Ovary (tissue), 10 donors: ENCODE measurements at places on chromosomes 12 and 14.

DNA sequence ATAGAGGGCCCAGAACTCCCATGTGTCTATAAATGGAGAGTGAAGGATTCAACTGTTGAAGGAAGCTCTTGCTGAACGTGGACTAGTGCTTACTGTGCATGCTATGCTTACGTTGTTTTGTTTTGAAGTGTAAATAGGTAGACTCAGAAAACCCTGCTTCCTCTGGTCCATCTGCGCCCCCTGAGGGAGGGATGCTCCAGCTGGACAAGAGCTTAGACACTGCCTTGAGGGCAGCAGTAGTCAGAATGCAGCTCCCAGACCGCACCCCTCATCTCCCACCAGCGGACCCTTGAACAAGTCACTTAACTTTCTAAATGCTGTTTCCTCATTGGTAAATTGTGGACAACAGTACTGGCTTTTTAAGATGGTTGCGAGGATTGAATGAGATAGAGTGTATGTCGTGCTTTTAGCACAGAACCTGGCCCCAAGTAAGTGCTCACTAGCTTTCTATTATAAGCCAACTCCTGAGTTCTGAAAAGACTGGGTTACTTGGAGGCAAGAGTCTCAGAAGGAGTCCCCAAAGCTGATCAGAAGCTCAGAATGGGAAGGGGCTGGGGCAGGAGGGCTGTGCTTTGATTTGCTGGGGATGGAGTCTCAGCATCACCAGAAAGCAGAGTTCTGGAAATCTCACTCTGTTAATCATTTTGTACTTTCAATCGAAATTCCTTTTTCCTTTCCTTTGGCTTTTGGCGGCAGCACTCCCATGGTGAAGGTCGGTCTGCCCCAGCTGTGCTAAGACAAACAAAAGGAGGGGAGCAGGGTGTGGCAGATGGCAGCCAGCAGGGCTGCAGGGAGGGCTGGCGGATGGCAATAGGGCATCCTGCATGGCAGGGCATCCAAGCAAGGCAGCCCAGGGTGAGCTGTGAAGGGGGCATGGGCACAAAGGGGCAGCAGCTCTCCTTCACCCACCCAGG is 15.6 kb downstream of the AGAP2 start:
- H3K4me1 ChIP-seq: peaks cover 7% of the 10 kb centered on the region
- no peak overlapping the region for H3K27ac ChIP-seq
- H3K4me3 ChIP-seq: no peak overlapping the region
- DNase-seq: no peak

DNA sequence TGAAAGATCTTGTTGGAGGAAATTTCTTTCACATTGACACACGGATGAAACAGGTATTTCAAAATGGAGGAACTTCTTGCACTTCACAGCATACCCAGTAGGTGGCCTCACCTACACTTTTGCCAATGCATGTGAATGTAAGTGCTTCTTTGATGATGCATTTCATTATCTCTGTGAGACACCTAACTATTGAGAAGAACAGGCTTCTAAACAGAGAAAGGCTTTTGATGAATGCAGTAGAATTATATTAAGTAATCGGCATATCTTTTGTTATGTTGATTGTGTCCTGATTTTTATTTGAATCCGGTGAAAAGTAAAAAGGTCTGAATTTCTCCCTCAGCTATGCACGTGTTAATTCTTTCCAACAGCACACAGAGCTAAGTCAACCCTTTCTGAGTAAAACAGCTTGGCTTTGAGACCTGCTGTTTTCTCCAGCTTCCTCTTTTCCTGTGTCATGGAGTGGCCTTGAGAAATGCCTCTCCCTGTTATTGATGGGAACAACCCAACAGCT is 399.0 kb downstream of the NAV3 start:
- no peaks in the 10 kb centered on the region for H3K27me3 ChIP-seq
- H3K36me3 ChIP-seq: no peaks in the 10 kb centered on the region
- H3K4me3 ChIP-seq: no peak overlapping the region
- no peaks in the 10 kb centered on the region for H3K4me1 ChIP-seq
- H3K27ac ChIP-seq: no peak overlapping the region

- no peaks in the 10 kb centered on the region for H3K4me1 ChIP-seq
- no peaks in the 10 kb centered on the region for H3K36me3 ChIP-seq
- H3K27me3 ChIP-seq: no peaks in the 10 kb centered on the region
These were observed 150.4 kb downstream of the KSR2 start for GRCh38 chr12:117818400-117818799.

GRCh38 chr12:123533672-123534643 is at the start of gene RILPL1:
Gene RILPL1, minus strand, starts transcription at chr12:123533719. Its CDS starts 237 bp downstream, at chr12:123533482.
- H3K27ac ChIP-seq: peak within 1 kb of the TSS; percentile 76
- H3K4me1 ChIP-seq: peaks cover 7% of the 10 kb centered on the region
- H3K36me3 ChIP-seq: no peaks in the 10 kb centered on the region
- no peaks in the 10 kb centered on the region for H3K27me3 ChIP-seq
- H3K4me3 ChIP-seq: peak within 1 kb of the TSS; percentile 68

DNA sequence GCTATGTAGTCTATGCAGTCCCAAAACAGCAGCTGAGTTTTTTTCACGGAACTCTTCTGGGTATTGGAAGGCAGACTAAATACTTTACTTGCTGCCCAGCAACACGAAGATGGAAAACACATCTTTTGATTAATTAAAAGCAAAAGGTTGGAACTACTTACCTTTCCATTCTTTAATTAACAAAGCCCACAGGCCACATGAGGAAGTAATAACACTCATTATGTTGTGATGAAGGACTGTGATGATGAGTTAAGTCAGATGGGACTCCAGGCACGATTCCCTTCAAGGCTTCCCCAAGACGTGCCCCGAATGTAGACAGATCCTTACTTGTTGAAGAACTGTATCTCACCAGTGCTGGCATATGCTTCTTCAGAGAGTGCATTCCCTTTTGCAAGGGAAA is 129.0 kb downstream of the WIF1 start:
- DNase-seq: no peak
- no peaks in the 10 kb centered on the region for H3K27me3 ChIP-seq
- H3K4me3 ChIP-seq: no peak overlapping the region
- no peaks in the 10 kb centered on the region for H3K4me1 ChIP-seq
- H3K27ac ChIP-seq: no peak overlapping the region

- H3K27me3 ChIP-seq: no peaks in the 10 kb centered on the region
- DNase-seq: no peak
- peak overlapping the region; percentile 49 for H3K4me3 ChIP-seq
- no peaks in the 10 kb centered on the region for H3K36me3 ChIP-seq
- H3K4me1 ChIP-seq: peaks cover 3% of the 10 kb centered on the region
These were observed 64.5 kb downstream of the CRADD start for GRCh38 chr12:93741659-93742109.

DNA sequence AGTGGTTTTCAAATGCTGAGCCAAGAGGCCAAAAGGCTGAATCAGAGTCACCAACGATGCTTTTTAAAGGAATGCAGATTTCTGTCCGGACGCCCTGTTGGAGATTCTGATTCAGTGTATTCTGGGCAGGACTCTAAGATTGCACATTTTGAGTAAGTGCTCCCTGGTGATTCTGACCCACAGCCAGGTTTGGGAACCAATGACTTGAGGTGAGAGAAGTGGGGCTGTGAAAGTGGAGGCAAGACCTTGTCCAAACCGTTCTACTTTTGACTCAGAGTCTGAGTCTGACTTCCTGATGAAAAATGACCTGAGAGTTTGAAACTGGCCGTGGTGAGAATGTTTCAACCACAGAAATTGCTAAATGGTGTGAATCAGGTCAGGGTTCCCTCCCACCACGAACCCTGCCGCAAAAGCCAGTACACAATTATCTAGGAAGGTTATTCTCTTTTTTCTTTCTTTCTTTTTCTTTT is 90.2 kb downstream of the NTN4 start:
- H3K4me1 ChIP-seq: peaks cover 2% of the 10 kb centered on the region
- no peak overlapping the region for H3K27ac ChIP-seq
- DNase-seq: no peak
- no peak overlapping the region for H3K4me3 ChIP-seq

DNA sequence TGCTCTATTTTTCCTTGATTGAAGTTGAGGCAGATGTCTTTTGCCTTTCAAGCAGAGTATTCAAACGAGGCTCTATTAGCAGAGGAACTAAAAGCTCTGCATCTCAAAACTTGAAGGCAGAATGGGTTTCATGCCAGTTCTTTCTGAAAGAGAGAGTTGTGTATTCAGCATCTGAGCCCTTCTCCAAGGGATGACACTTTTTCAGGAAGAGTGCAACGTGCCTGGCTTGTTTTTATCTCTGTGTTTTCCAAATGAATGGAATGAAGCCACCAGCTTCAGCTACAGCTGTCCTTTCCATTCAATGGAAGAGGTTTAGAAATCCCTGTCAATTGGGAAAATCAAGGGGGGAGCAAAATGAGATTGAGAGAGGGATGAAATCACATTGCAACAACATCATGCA is 14.6 kb downstream of the BEST3 start:
- H3K27me3 ChIP-seq: no peaks in the 10 kb centered on the region
- no peak for DNase-seq

DNA sequence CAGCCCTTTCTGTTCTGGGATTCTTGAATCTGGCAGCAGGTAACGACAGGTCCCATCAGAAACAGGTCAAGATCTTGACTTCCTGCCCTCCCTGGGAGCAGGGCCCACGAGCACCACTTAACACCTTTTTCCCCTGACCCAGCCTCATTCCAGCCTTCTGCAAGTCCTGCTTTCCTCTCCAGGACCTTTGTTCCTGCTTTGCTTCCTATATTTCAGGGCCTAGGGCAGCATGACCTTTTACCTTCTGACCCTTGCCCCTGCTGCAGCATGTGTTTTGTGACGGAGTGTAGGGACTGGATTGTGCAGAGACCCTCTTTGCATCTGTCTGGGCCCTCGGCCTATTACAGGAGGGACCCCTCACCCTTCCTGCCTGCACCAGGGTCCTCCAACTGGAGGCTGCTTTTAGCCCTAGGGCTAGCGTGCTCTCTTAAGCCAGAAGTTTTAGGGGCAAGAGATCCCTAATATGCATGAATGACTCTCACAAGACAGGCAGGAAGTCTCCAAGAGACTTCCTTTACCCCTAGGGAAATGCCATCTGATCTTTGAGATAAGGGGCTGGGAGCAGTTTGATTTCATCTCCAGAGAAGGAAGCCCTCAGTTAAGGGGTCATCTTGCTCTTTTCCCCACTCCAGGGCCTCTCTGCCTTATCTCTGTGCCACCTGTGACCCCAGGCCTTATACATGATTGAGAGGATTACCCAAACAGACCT is 209.4 kb upstream of the BCL2L14 start:
- H3K27ac ChIP-seq: no peak overlapping the region
- no peak for DNase-seq
- peaks cover 12% of the 10 kb centered on the region for H3K4me1 ChIP-seq
- H3K4me3 ChIP-seq: no peak overlapping the region

- no peak overlapping the region for H3K4me3 ChIP-seq
- DNase-seq: no peak
- no peaks in the 10 kb centered on the region for H3K4me1 ChIP-seq
- H3K36me3 ChIP-seq: no peaks in the 10 kb centered on the region
These were observed 70.1 kb downstream of the PEBP1 start for GRCh38 chr12:118206107-118206412.

DNA sequence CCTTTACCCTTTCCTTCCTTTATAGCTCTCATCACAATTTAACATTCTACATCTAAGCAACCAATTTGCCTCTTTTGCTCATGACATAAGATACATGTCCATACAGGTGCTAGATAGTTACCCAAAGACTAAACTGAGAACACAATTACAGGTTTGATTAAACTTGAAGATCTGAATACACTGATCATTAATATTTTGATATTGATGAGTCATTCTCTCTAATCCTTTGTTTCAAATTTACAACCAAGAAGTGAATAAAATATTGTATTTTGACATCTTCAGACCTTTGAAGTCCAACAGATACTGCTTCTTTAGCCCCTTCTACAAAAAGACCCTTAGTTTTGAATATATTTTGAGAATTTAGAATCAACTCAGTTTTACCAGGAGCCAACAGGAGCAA is 2.6 kb downstream of the NAP1L1 start:
- no peak for DNase-seq
- no peaks in the 10 kb centered on the region for H3K36me3 ChIP-seq
- no peak overlapping the region for H3K27ac ChIP-seq
- no peaks in the 10 kb centered on the region for H3K4me1 ChIP-seq

DNA sequence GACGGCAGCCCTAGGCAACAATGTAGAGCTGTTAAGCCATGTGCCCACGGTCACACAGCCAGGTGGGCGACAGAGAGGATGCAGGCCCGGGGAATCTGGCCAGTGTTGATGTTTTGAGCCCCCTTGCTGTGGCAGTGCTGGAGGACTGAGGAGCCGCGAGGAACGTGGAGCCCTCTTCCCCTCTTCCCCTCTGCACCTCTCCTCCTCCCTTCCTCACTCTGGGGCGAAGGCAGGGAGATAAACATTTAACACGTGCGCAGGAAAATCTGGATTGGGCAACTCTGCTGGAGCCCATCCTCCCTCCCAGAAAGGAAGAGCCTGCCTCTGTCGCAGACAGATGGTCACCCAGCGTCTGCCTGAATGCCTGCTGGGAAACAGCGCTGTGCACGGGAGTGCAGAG is 376.8 kb downstream of the FUT8 start:
- no peaks in the 10 kb centered on the region for H3K27me3 ChIP-seq
- no peak overlapping the region for H3K4me3 ChIP-seq
- no peak for DNase-seq
- H3K36me3 ChIP-seq: no peaks in the 10 kb centered on the region
- no peaks in the 10 kb centered on the region for H3K4me1 ChIP-seq
- H3K27ac ChIP-seq: no peak overlapping the region

DNA sequence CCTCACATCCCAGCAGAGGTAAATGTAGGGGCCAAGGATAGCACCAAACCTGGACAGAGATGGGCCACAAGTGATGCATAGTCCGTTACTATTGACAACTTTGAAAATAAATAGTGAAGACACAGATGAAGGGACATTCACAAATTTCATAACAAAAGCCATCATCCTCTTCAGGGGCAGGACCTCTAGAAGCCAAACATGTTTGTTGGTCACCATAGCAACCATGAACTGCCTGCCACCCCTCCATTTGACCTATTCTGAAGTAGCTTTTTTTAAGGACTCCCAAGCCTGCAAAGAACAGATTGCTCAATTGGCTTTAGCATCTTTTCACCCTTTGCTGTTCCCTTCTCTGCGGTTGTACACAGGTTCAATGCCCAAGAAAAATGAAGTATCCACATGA is 35.7 kb upstream of the MDM1 start:
- no peak for DNase-seq
- H3K27me3 ChIP-seq: no peaks in the 10 kb centered on the region
- H3K36me3 ChIP-seq: no peaks in the 10 kb centered on the region
- H3K27ac ChIP-seq: no peak overlapping the region
- no peaks in the 10 kb centered on the region for H3K4me1 ChIP-seq
- H3K4me3 ChIP-seq: no peak overlapping the region

DNA sequence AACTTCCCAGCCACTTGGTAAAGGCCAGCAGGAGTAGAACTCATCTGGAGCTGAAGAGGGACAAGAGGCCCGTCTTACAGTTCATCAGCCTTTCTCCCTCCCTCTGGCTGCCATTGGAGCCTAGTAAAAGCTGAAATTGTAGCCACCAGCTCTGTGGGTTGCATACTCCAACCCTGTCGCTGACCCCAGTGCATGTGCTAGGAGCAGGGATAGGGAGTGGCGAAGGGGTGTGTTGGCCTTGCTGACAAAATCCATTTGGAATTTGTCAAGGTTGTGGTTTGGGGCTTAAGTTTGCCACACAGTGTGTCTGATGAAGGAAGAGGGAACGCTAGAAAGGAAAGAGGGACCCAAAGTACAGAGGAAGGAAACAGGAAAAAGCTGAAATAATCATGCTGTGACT is 4.0 kb upstream of the ARF3 start:
- peaks cover 6% of the 10 kb centered on the region for H3K4me1 ChIP-seq
- no peak overlapping the region for H3K4me3 ChIP-seq
